ENCODE measurements at places on chromosomes 4 and X.

DNA sequence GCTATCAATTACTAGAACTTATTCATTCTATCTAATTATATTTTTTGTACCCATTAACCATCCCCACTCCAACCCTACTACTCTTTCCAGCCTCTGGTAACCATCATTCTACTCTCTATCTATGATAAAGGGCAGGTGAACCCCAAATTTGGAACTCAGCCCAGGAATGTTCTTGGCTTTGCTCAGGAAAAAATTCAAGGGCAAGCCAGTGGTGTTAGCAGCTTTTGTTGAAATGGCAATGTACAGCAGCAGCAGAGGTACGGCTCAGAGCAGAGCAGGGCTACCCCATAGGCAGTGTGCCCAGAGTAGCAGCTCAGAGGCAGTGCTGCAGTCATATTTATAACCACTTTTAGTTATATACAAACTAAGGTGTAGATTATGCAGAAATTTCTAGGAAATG, 138.2 kb downstream of the RNF150 start:
- no peak for DNase-seq

- DNase-seq = no peak
Measured at GRCh38 chr4:63296773-63297172, 1112.5 kb downstream of the TECRL start.

- no peak for DNase-seq
Measured at GRCh38 chr4:10011277-10011676, 10.0 kb downstream of the SLC2A9 start.

GRCh38 chr4:55012363-55013230, 112.8 kb downstream of the KDR start:
- DNase-seq = no peak

GRCh38 chr4:60575336-60575735, 624.8 kb upstream of the ADGRL3 start:
- DNase-seq = no peak

DNA sequence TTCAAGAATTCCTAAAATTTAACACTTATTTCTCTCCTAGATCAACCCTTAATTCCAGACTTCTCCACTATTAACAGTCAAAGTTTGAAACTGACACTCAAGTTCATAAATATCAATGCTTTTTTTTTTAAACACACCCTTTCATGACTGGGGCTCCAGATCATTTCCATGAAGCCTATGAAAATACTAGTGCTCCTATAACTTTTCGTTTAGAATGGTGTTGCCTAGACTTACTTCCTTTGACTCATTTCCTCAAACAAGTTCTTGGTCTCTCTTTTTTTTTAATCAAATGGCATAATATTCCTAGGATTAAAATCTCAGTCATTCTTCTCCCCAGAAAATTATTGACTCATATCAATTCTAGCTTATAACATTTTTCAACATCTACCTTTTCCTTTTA, 13.1 kb downstream of the ZMAT1 start:
- no peak for DNase-seq

- no peak for DNase-seq
Measured at GRCh38 chr4:88583631-88584470, 8.4 kb upstream of the HERC3 start.

DNA sequence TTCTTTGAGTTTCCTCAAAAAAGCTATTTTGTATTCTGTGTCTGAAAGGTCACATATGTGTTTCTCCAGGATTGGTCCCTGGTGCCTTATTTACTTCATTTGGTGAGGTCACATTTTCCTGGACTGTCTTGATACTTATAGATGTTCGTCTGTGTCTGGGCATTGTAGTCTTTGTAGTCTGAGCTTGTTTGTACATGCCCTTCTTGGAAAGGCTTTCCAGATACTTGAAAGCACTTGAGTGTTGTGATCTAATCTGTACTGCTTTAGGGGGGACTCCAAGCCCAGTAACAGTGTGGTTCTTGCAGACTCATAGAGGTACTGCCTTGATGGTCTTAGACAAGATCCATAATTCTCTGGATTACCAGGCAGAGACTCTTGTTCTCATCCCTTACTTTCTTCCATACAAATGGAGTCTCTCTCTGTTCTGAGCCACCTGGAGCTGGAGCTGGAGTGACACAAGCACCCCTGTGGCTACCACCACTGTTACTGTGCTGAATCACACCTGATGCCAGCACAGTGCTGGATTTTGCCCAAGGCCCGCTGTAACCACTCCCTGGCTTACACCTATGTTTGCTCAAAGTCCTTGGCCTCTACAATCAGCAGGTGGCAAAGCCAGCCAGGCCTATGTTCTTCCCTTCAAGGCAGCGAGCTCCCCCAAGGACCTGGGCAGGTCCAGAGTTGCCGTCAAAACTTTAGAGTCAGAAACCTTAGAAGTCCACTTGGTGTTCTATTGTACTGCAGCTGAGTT, 72.3 kb upstream of the EFHC2 start:
- no peak for DNase-seq

- no peak for DNase-seq
Measured at GRCh38 chr4:61239250-61239649, 39.1 kb downstream of the ADGRL3 start.

DNA sequence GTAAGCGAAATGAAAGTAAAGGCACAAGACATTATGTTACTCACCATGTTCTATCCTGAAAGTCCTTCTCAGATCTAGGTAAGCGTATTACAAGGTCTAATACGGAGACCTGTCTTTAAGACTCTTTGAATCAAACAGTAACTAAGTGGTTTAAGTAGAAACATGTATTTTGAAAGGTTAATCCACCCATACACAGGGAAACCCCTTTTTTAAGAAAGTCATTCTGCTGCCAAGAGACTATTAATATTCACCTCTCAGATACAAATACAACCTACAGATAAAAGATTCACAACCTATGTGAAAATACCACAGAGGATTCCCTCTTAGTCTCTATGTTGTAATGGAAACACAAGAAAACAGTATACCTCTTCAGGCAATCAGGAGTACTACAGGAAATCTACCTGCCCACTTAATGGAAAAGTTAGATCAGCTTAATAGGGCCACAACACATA, 63.2 kb upstream of the TNIP3 start:
- DNase-seq = no peak

DNA sequence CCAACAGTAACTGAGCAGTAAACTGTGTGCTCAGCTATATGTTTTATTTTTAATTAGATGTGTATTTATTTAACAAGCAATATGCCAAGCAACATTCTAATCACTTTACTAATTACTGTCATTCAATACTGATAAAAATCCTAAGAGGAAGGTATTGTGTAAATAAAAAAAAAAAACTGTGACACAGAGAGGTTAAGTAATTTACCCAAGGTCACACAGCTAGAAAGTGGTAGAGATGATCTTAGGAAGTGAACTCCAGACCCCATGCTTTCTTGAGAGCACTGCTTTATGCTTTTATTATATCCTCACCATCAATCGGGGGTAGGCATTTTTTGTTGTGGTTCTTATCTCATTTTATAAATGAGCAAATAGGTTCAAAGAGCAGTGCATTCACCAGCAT, 417.1 kb downstream of the RAB28 start:
- no peak for DNase-seq

DNA sequence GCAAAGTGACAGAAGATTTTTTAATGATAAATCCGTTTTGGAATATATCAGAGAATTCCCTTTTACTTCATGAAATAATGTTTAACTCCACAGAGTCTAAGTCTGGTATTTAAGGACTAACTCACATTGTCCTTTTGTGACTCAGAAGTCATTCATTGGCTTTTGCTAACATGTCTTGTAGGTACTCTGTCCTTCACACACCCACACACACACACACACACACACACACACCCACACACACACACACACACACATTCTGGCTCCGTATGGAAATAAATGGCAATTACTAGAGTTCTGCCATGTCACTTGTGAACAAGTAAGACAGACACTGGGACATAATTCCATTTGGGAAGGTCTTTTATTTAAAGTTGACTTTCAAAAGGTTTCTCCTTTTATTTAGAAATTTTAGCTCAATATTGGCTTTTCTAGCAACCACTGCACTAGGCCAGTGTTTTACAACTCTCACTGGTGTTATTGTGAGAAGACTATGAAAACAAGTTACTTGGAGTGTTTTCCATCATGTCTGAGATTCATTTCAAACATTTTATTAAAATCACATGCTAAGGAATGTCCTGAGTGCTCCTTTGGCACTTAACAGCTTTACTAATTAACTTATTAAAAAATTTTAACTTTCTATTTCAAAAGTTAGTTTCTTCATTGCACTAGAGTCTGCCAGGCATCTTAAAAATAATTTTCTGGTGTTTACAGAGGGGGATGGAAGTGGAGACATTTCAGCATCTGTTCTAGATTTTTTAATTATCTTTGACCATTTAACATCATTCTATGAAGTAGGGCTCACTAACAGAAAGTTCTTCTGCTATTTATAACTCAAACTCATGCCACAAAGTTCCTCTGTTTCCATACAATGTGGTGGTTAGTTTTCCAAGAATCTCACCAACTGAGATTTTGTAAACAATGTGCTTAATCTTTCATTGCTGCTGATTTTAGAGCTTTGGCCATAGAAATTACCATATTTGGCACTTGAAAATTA, 240.3 kb upstream of the GPC4 start:
- no peak for DNase-seq

DNA sequence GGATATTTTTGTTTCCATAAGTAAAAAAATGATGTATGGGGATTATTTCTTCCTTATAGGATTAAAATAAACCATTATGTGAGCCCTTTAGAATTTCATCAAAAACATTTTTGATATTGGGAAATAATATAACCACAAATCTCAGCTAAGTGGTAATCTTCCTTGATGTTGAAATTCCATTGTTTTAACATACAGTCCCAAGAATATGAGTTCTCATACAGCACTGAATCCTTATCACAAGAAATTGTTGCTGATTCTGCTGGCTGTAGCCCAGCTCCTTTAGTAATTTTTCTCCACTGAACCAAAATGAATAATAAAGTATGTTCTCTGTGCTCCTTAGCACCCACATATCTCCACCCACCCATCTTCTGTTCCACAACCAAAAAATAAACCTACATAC, 41.9 kb upstream of the FAM47B start:
- DNase-seq = no peak

GRCh38 chrX:9638871-9639270, 126.8 kb downstream of the GPR143 start:
- DNase-seq = no peak

GRCh38 chr4:185270885-185271284, 61.5 kb downstream of the SNX25 start:
- DNase-seq = no peak

DNA sequence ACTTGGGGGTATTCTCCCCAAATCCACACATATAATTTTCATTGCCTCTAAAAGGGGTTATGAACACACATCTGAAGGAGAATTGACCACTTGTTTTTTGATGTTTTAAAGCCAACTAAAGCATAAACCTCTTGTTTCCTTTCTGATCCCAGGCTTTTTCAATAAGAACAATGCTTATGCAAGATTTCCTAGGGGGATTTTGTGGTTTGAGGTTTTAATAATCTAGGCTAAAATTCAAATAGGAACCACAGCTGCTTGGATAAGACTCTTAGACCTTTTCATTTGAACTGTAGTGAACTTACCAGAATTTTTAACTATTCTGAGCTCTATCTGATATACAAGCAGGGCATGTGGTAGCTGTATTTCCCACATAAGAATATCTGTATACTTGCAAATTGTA, 651.1 kb downstream of the ANKRD50 start:
- no peak for DNase-seq

GRCh38 chr4:126604268-126604867, 1028.4 kb upstream of the INTU start:
- DNase-seq = no peak

DNA sequence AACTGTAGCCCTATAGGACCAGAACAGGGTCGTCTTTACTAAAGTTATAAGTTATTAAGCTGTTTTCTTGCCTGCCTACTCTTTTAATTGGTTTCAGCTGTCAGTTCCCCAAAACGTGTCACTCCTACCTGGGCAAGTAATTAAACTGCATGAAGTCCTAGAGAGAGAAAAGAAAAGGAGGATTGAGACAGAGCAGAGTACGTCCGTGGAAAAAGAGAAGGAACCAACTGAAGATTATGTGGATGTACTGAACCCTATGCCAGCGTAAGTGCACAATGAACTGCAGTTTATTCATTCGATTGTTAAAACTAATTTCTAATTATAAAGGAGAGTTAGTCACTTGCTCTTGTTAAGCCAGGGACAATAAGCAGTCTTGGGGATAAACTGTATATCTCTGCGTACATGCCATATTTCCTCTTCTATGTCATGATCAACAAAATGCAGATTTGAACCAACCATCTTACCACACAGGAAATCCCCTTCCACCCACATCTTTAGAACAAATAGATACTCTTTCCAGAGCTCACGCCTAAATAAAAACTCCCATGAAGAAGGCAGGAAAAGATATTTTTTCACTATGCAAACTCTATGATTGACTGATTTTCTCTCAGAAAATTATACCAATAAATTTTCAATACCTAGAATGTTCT, 22.8 kb downstream of the STAP1 start:
- DNase-seq = no peak

- no peak for DNase-seq
Measured at GRCh38 chr4:125266901-125267604, 47.7 kb upstream of the FAT4 start.
